ENCODE measurements at places on chromosomes 2 and 18. TPM values are rescaled to one million over a fixed set of nuclear protein-coding genes. Genes with fewer than 3 reads are reported as not detected.

Gene NT5C1B
- total RNA-seq: not detected

Gene DNAJC5G
- total RNA-seq: not detected

Gene HOXD10
- total RNA-seq: not detected

Gene CHST10
- 7.5 TPM for total RNA-seq

Gene ADCYAP1
- total RNA-seq: not detected

Gene DNAJB2
- total RNA-seq: 105 TPM

Gene NCKAP5
- not detected for total RNA-seq

All from naive thymus-derived CD8-positive, alpha-beta T cell (primary cell).